ENCODE measurements at places on chromosomes 5 and 9. TPM values are rescaled to one million over a fixed set of nuclear protein-coding genes. Genes with fewer than 3 reads are reported as not detected.

GRCh38 chr5:142015781-142016533 lies 3.1 kb upstream of the GNPDA1 start:
- DNase-seq, result no peak

- no peak for DNase-seq
These were observed 265.4 kb downstream of the RASEF start for GRCh38 chr9:82797534-82797933.

- no peak for DNase-seq
These were observed 69.2 kb upstream of the NEK6 start for GRCh38 chr9:124188331-124189110.

GRCh38 chr5:95591490-95591901 lies 28.4 kb upstream of the GPR150 start:
- no peak for DNase-seq

The ARHGEF39 gene
- total RNA-seq, result 1.7 TPM

The TBC1D9B gene
- 291 TPM for total RNA-seq

The SLC6A19 gene
- not detected for total RNA-seq

The LEAP2 gene
- total RNA-seq, result 0.99 TPM
